ENCODE measurements at places on chromosomes 5 and 9.

- DNase-seq = no peak
Observed at GRCh38 chr9:133591985-133592384, 17.2 kb downstream of the FAM163B start.

DNA sequence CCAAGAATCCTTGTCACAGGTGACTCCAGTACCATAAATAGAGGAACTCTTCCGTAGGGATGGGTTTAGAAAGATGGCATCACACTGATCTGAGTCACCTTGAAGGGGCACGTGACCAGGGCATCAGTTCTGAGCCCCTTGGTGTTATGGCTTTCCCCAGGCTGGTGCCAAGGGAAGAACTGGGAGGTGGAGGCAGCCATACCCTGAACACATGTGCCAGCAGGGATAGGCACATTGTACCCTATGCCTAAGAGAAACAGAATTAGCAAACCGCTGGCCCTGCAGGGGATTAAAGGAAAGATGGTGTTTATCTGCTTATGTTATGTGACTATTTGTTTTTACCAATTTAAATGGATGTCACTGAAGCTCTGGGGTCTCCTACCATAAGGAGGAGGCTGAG, 196.2 kb downstream of the RGS3 start:
- no peak for DNase-seq

DNA sequence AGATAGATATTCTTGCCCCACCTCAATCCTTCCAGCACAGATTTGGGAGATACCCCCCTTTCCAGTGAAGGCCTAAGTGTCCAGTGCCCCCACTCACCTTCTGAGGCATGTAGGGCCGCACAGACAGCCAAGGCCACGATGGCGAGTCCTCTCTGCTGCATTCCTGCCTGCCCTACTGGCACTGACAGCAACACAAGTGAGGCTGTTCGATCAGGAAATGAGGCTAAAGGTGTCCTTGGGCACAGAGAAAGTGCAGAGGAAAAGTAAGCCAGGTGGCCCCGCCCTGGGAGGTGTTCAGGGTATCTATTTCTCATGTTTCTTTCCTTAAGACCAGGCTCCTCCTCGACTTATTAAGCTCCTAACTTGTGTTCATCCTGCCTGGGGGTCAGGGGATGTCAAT, at the start of gene CCL28:
Gene CCL28, minus strand, starts transcription at position 236 of the 400 bp plus-strand sequence. Its CDS starts 75 bp downstream, at position 161.
- DNase-seq = no peak

DNA sequence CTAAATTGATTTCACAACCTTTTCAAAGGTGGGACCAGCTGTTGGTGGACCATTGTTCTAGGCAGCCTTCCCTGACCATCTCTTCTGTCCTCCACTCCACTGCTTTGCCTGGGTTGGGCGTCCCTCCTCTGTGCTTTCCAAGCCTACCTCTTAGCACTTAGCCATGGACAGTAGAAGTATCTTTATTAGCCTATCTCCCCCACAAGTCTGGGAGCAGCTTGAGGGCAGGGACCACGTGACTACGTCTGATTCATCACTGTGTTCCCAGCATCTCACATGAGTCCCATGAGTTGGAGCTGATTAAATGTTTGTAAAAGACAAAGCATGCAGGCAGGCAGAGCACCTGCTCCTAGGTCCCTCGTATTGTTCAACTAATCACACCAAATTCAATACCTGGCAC, 20.9 kb downstream of the MORN5 start:
- DNase-seq = peak; percentile 43

- DNase-seq = no peak
Observed at GRCh38 chr9:16152276-16153101, 599.6 kb downstream of the CCDC171 start.

DNA sequence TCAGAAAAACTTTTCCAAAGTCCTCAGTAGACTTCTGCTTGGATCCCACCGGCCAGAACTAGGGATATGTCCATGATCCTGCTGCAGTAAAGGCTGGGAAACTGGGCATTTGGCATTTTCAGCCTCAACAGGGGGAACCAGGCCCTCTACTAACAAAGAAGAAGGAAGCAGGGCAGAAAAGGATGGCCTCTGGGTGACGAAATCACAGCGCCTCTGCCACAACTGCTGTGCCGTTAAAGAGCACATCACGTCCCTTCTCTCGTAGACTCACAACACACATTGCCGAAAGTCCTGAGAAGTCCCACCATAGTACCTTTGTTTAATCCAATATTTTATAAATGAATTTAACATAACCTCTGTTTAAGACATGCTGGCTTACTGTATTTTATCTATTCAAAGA, 10.4 kb upstream of the AFAP1L1 start:
- no peak for DNase-seq

DNA sequence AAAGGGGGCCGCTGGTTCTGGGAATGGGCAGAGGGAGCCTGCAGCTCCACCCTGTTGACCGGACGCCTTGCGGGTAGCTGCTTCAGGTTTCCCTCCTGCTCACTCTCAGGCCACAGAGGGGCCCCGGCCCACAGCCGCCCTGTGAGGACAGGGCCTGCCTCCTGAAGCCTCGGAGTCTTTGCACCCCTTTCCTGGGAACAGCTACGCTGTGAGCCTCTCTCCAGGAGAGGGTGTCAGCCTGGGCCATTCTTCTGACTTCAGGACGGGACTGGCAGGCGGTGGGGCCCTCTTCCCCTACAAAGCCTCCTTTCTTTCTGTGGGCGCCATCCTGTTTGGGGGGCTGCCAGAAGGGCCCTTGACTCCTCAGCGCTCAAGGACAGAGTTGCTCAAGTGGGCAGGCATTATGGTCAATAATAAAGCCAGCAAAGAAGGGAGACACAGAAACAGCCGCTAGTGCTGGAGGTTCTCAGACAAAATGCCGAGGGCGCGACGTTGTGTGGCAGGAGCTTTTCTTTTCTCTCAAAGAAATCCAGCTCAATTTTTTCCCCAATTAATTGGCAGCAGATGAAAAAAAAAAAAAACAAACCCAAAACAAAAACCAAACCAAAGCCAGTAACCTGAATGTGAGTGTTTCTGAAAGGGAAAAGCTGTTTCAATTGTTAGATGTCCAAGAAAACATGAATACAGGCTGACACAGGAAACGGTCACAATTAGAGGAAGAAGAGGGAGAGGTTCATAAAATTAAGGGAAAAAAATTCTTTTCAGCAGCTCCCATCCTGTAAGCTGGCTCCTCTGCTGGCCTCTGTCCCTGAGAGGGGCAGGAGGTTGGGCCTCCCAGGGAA, 12.8 kb upstream of the SLC25A51 start:
- no peak for DNase-seq

GRCh38 chr9:37788332-37788731, 3.5 kb upstream of the EXOSC3 start:
- DNase-seq = no peak

DNA sequence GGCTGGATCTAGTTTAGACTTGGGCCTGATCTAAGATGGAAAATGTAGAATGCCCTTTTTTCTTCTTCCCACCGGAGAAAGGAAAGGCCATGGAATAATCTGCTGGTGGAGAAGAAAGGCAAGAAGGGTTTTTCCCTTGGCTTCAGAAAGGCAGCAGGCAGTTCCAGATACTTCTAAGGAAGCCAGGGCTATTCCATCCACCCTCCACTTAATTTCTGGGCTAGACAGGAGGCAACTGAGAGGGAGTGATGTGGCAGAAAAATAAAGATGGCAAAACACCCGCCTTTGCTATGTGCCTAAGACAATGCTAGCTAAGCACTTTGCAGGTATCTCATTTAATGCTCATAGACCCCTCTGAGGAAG, 9.9 kb downstream of the MYOZ3 start:
- DNase-seq = no peak

DNA sequence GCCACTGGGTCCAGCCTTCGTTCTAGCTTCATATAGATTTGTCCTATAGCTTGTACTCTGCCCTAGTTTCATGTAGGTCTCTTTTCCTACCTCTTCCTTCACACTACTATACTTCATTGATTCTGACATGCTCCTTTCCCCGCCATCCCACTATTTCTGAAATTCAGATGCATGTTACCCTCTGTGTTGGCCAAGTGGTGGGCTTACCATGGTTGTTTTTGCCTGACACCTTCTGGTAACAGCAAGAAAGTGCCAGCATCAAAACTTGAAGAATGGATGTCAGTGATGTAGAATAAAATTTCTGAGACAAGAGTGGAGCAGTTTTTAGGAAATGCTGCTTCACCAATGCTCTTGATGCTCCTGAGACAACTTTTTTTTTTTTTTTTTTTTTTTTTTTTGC, 19.5 kb upstream of the SERINC5 start:
- no peak for DNase-seq

GRCh38 chr5:122775550-122776542, 966 bp downstream of the SNX2 start:
- DNase-seq = no peak

- no peak for DNase-seq
Observed at GRCh38 chr9:9124616-9125015, 1325.0 kb upstream of the DMAC1 start.

DNA sequence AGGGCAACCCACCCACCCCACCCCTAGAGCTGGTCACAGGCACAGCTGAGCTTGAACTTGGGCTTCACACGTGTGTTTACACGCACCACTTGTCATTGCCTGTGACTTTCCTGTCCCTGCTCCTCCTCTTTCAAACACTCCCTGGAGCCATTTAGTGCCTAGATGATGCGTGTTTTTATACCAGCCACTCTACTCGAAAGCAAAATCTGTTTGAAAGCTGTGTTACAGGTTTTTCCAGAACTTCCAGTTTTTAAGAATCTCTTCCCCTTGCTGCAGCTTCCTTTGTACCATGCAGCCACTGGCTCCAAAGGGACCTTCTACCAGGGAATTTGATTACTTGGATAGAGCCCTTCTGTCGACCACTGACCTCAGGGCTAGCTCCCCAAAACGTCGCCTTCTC, 78.8 kb upstream of the SPRY4 start:
- DNase-seq = no peak

DNA sequence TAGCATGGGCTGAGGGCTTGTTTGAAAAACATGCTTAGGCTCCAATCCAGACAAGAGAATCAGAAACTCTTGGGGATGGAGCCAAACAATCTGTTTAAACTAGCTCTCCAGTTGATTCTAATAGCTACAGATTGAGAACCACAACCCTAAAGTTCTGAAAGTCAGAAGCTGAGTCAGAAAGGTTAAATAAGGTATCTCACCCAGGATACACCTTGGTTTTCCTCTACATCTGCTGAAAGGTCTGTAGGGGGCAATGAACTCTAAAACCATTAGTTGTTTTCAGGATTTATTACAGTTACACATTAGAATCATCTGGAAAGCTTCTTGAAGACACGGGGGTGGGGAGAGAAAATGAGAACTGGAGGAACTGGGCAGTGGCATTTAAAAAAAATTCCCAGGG, 5.7 kb downstream of the GFM2 start:
- DNase-seq = no peak

DNA sequence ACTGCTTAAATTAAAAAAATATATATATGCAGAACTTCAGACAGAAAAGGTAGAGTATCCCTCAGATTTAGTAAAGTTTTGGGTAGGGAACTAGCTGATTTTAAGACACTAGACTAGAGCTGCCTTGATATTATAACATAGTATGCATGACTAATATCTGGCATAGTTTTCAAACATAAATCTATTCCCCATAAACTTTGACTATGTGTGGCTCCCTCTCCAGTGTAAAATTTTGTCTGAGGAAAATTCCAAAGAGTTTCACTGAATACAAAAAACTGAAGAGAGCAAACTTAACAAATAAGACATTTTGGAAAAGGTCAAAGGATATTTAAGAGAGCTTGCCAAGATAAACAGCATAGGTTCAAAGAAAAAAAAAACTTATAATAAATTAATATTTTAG, 66.2 kb upstream of the ZNF462 start:
- DNase-seq = no peak

DNA sequence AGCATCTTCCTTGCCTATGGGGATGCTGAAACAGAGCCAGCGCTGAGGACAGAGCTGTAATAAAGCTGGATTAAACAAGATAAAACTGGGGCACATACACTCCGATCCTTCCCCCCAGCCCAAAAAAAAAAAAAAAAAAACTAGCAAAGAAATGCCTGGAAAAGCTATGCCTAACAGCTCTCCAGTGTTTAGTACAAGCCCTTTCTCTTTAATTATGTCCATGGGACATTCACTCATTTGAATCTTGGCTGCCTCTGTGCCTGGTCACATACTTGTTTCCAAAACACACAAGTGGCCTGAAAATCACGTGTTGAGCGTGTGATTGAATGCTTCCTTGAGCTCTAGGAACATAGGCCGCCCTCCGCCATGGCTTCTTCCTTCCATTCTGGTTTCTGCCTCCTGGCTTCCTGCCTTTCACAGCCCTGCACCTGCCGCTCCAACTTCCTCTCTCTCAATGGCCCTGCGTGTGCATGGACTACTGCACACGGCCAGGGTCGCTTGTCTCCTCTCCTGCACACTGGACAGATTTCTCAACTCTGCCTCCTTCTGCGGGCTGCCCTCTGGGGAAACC, 111.0 kb upstream of the RETREG1 start:
- DNase-seq = no peak

- no peak for DNase-seq
Observed at GRCh38 chr5:169433221-169433651, 132.3 kb upstream of the SLIT3 start.

DNA sequence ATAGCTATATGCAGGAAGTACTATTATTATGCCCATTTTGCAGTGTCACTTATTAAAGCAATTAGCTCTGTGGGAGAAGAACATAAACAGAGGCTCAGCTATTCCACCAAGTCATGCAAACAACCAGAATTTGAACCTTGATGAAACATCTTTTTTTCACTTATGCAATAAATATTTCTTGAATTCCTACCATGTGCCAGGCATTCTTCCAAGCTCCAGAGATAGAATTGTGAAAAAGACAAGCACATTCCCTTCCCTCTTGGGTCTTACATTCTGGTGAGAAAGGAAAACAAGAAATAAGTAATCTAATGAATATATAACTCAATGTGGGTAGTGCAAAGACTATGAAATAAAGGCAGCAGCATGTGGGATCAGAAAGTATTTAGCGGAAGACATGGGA, 32.1 kb upstream of the ADRB2 start:
- no peak for DNase-seq

GRCh38 chr5:101520417-101520816, 617.3 kb upstream of the ST8SIA4 start:
- DNase-seq = no peak

- DNase-seq = no peak
Observed at GRCh38 chr9:116271340-116271739, 117.7 kb downstream of the PAPPA start.

DNA sequence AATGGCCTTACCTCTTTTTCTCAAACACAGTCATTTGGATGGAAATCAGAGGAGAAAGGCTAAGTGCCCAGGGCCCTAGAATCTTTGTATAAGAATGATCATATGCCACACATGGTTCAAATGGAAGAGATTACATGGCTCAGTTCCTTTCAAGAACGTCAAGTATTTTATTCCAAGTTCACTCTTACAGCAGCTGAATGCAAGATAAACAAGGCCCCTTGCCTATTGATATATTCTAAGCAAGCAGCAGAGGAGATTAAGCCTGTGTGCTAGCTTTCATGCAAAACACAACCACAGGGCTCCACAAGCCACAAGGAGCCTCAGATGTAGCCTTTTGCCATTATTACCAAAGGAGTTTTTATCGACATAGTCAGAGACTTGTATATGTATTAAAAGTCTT, 55.3 kb upstream of the SLCO6A1 start:
- no peak for DNase-seq

Data from Panc1 (cell line).